ENCODE measurements at places on chromosomes 12 and 14. TPM values are rescaled to one million over a fixed set of nuclear protein-coding genes. Genes with fewer than 3 reads are reported as not detected.

Gene DNAI7
- 3.4 TPM for total RNA-seq

DNA sequence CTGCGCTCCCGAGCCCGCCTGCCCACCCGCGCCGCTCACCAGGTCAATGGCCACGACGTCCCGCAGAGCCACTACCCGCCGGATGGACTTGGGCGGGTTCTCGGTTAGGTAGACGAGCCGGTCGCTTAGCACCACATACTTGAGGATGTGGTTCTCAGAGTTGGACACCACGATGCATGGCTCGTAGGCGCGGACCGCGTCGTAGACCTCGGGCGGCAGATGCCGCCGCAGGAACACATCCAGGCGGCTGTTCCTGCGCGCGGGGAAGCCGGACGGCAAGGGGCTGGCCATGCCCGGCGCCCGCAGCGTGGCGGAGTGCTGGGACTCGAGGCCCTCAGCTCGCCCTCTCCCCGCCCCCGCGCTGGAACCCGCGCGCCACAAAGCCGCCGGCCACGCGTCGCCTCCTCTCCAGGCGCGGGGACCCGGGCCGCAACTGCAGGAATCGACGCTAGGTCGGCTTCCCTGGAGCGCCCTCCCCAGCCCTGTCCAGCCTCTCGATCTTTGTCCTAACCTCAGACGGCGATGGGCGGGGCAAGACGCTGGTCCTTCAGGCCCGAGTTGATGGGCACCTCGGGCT, at the start of gene C12orf56:
Gene C12orf56, minus strand, starts transcription at position 484 of the 577 bp plus-strand sequence. Its CDS starts 193 bp downstream, at position 291.
- DNase-seq, result no peak

- no peak for DNase-seq
These were observed 179.2 kb upstream of the EGLN3 start for GRCh38 chr14:34129927-34130552.

DNA sequence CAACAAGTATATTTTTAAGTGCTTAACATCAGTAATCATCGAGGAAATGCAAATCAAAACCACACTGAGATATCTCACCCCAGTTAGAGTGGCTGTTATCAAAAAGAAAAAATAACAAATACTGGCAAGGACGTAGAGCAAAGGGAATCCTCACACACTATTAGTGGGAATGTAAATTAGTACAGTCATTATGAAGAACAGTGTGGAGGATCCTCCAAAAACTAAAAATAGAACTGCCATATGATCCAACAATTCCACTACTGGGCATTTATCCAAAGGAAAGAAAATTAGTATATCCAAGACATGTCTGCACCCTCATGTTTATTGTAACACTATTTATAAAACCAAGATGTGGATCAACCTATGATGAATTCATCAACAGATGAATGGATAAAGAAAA, 149.0 kb upstream of the PWP1 start:
- DNase-seq, result no peak
